Lung (tissue), 17 donors: ENCODE measurements at places on chromosomes 3 and 15.

DNA sequence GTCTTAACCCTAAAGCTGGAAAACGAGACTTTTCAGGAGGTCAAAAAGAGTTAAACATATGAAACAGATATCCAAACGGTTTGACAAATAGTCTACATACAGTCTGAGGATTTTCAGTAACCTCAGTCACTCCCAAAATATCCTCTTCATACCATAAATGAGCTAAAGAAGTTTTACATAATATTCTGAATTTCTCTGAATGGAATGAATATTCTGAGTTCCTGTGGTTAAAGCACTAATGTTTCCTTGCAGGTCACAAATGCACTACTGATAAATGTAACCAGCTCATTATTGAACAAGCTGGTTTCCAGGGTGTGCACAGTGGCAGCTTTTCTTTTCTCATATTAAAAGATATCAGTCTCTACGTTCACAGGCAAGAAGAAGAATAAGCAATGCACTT is 137.4 kb upstream of the POU1F1 start:
- no peaks in the 10 kb centered on the region for H3K27me3 ChIP-seq
- no peaks in the 10 kb centered on the region for H3K36me3 ChIP-seq
- H3K27ac ChIP-seq, result no peak overlapping the region
- no peaks in the 10 kb centered on the region for H3K4me1 ChIP-seq
- no peak overlapping the region for H3K4me3 ChIP-seq

GRCh38 chr3:101096444-101096843 is 103.2 kb upstream of the ABI3BP start:
- no peak for DNase-seq
- H3K27me3 ChIP-seq, result peaks cover 15% of the 10 kb centered on the region
- no peaks in the 10 kb centered on the region for H3K36me3 ChIP-seq
- no peaks in the 10 kb centered on the region for H3K4me1 ChIP-seq

DNA sequence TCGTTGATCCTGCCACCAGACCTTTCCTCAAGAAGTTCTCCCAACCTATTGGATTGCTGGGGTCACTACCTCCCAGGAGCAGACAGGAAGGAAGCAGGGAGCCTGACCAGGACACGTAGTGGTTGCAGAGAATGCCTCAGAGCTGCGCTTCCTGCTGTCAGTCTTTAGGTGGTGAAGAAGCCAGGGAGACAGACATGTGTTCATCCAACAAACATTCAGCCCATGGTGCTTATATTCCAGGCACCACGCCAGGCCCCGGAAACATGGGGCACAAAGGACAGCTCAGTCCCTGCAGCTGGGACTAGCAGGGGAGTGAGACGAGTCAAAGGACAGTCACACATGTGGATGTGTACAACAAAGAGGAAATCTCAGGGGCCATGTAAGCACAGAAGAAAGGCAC is 26.0 kb upstream of the CORO2B start:
- H3K27ac ChIP-seq, result no peak overlapping the region
- H3K4me1 ChIP-seq, result no peaks in the 10 kb centered on the region
- DNase-seq, result peak; percentile 31
- H3K36me3 ChIP-seq, result no peaks in the 10 kb centered on the region
- H3K27me3 ChIP-seq, result no peaks in the 10 kb centered on the region

DNA sequence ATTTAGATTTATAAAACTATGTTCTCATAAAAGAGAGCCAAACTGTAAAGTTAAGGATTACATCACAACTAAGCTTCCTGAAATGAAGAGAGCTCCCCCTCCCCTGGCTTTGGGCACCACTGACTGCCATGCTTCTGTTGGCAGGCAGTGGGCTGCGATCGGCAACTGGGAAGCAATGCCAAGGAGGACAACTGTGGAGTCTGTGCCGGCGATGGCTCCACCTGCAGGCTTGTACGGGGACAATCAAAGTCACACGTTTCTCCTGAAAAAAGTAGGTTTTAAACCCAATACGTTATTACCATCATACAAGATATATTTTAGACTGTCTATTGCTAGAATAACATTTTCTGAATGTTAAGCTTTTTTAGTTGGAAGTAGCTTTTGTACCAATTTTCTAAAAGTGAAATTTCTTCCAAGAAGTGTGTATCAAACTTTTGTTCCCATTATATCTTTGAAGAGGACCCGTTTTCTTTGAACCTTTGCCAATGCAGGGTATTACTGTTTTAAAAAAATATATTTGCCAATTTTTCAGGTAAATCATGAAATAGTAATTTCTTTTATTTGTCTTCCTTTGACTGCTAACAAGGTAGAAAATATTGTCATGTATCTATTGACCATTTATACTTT is 184.1 kb downstream of the ADAMTSL3 start:
- H3K4me3 ChIP-seq, result no peak overlapping the region
- H3K4me1 ChIP-seq, result no peaks in the 10 kb centered on the region
- H3K36me3 ChIP-seq, result no peaks in the 10 kb centered on the region
- no peaks in the 10 kb centered on the region for H3K27me3 ChIP-seq

- H3K27me3 ChIP-seq, result no peaks in the 10 kb centered on the region
- H3K4me1 ChIP-seq, result no peaks in the 10 kb centered on the region
- DNase-seq, result no peak
These were observed 451.8 kb upstream of the NPAP1 start for GRCh38 chr15:24223739-24224138.

- no peaks in the 10 kb centered on the region for H3K27me3 ChIP-seq
- no peak overlapping the region for H3K4me3 ChIP-seq
- H3K36me3 ChIP-seq, result no peaks in the 10 kb centered on the region
- H3K4me1 ChIP-seq, result peaks cover 5% of the 10 kb centered on the region
- H3K27ac ChIP-seq, result no peak overlapping the region
These were observed 52.4 kb downstream of the TBL1XR1 start for GRCh38 chr3:177144922-177145321.

DNA sequence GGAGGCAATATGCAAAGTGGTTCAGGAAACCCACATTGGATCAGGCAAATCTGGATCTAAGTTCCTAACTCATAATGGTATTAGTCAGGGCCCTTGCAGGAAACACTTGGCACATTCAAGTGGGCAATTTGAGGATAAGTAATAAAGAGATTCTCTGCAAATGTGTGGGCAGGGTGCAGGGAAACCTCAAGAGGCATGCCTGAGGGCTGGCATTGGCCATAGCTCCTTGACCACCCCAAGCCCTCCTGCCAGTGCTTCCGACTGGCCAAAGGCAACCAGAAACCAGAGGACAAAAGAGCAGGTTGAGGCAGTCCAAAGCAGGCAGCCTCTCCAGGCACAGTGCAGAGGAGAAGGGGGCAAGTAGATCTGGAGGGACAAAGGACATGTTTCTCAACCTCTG is 130.8 kb upstream of the SNTN start:
- no peaks in the 10 kb centered on the region for H3K4me1 ChIP-seq
- no peaks in the 10 kb centered on the region for H3K27me3 ChIP-seq
- no peak overlapping the region for H3K4me3 ChIP-seq
- no peaks in the 10 kb centered on the region for H3K36me3 ChIP-seq
- no peak overlapping the region for H3K27ac ChIP-seq
- no peak for DNase-seq

DNA sequence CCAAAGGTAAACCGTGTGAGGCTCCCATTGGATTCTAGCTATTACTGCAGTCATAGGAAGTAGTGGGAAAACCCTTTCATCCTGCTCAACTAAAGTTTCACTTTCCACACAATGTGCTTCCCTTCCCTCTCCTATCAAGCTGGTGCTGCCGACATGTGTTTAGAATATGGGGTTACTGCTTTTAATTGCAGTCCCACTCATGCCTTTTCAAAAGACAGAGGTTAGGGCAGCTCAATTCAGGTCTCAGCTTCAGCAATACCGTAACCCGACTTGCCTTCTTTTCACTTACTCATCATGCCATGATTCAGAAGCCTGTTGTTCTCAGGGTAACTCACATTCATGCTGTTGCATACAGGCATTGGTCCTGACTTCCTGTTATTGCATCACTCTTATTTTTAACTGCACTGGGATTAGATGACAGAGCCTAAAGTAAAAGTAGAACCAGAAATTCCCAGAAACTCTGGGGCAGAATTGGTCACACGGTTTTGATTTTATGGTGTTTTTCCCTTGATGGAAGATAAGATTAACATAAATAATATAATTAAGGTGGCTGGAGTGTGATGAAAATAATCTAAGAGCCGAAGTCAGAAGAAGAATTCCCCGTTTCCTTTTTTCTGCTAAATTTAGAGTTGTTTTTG is 45.7 kb downstream of the C2CD4B start:
- H3K27ac ChIP-seq, result peak overlapping the region; percentile 24
- H3K4me1 ChIP-seq, result no peaks in the 10 kb centered on the region
- DNase-seq, result peak; percentile 31
- no peaks in the 10 kb centered on the region for H3K27me3 ChIP-seq
- no peaks in the 10 kb centered on the region for H3K36me3 ChIP-seq

DNA sequence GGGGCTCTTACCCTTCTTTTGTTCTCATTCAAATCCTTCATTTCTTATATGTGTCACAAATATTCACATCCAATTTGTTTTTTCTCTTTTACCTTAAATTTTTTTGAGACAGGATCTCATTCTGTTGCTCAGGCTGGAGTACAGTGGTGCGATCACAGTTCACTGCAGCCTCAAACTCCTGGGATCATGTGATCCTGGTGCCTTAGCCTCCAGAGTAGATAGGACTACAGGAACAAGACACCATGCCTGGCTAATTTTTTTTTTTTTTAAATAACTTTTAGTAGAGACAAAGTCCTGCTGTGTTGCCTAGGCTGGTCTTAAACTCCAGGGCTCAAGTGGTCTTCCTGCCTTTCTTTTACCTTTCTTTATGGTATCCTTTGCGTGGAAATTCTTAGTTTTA is 66.5 kb downstream of the POLR2M start:
- H3K27me3 ChIP-seq, result no peaks in the 10 kb centered on the region
- no peak overlapping the region for H3K27ac ChIP-seq
- H3K4me1 ChIP-seq, result peaks cover 3% of the 10 kb centered on the region
- no peak for DNase-seq
- H3K36me3 ChIP-seq, result no peaks in the 10 kb centered on the region

DNA sequence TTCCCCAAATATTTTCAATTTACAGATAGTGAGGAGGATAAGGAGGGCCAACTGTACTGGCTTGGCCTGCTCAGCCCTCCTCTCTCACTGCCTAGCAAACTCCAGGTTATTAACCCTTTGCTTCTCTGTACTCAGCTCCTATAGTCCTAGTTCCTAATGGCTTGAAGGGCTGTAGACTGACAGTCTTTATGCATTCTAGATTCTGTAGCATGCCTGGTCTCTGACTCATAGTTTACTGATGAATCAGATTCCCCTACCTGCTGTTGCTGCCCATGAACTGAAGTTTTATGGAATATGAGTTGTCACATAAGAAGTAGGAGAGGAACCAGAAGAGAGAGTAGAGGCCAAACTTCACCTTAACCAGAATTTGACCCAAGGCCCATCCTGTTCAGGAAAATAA is 27.1 kb upstream of the MAP3K13 start:
- no peak overlapping the region for H3K4me3 ChIP-seq
- H3K4me1 ChIP-seq, result no peaks in the 10 kb centered on the region
- no peaks in the 10 kb centered on the region for H3K36me3 ChIP-seq
- DNase-seq, result no peak

- no peak overlapping the region for H3K27ac ChIP-seq
- DNase-seq, result no peak
- H3K4me3 ChIP-seq, result no peak overlapping the region
- H3K36me3 ChIP-seq, result no peaks in the 10 kb centered on the region
- H3K27me3 ChIP-seq, result no peaks in the 10 kb centered on the region
These were observed 218.6 kb downstream of the TBC1D2B start for GRCh38 chr15:77858792-77859490.

GRCh38 chr3:7518026-7518425 is 657.1 kb downstream of the GRM7 start:
- H3K27me3 ChIP-seq, result no peaks in the 10 kb centered on the region
- no peak overlapping the region for H3K4me3 ChIP-seq
- H3K36me3 ChIP-seq, result no peaks in the 10 kb centered on the region

GRCh38 chr15:64991536-64992135 is 1.9 kb upstream of the SPG21 start:
- H3K36me3 ChIP-seq, result no peaks in the 10 kb centered on the region
- H3K27me3 ChIP-seq, result no peaks in the 10 kb centered on the region
- no peak overlapping the region for H3K27ac ChIP-seq

DNA sequence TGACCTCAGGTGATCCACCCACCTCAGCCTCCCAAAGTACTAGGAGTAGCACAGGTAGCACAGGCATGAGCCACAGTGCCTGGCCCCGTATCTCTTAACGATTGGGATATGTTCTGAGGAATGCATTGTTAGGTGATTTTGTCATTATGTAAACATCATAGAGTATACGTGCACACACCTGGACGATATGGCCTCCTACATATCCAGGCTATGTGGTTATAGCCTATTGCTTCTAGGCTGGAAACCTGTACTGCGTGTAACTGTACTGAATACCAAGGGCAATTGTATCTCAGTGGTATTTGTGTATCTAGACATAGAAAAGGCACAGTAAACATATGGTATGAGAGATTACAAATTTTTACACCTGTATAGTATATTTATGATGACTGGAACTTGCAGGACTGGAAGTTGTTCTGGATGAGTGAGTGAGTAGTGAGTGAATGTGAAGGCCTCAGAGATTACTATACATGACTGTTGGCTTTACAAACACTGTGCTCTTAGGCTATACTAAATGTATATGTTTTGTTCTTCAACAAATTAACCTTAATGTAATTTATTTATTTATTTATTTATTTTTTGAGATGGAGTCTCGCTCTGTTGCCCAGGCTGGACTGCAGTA is 120.7 kb downstream of the MBNL1 start:
- peaks cover 1% of the 10 kb centered on the region for H3K36me3 ChIP-seq
- H3K27me3 ChIP-seq, result no peaks in the 10 kb centered on the region
- no peak overlapping the region for H3K27ac ChIP-seq
- H3K4me3 ChIP-seq, result no peak overlapping the region

DNA sequence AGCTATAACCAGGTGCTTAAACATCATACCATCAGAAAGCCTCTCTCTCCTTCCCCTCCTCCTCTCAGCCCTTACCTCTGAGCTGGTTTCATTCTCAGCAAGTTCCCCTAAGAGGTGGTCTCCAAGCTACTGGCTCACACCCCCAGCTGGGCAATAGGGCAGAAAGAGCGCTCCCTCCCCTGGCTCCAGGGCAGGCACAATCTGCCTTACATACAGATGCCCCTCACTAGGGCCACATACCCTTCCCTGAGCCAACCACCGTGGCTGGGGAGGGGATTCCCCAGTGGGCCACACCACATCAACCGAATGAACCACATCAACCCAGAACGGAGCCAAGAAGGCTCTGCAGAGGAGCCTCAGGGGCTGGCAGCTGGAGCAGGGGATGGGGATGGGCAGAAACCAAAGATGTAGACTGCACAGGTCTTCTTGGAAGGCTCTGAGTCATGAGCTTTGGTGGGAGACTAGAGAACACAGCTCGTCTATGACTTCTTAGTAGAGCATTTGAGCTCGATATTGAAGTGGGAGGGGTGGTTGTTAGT is 4.6 kb upstream of the FBLN2 start:
- DNase-seq, result no peak
- no peaks in the 10 kb centered on the region for H3K27me3 ChIP-seq
- no peak overlapping the region for H3K27ac ChIP-seq
- H3K36me3 ChIP-seq, result no peaks in the 10 kb centered on the region
- H3K4me1 ChIP-seq, result no peaks in the 10 kb centered on the region
